ENCODE measurements at places on chromosomes 4 and X.

GRCh38 chr4:40848251-40848650, 98.5 kb downstream of the NSUN7 start:
- no peak for DNase-seq

GRCh38 chrX:68754406-68754805, 74.4 kb upstream of the EFNB1 start:
- DNase-seq = no peak

DNA sequence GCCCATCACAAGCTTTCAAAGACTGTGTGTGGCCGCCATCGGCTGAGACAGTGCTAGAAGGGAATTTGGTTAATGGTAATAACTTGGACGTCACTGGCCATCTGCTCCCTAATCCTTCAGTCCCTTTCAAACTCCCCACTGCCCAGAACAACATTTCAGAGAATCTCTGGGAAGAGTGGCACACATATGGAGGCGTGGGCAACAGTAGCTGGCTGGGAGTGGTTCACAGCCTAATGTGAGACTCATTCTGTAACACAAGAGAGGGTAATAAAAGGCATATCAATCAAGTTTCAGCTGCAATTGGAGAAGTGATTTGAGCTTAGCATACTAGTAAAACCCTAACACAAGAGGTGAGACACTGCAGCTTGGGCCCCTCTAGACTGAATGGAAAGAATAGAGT, 15.4 kb downstream of the SMIM10 start:
- DNase-seq = no peak

DNA sequence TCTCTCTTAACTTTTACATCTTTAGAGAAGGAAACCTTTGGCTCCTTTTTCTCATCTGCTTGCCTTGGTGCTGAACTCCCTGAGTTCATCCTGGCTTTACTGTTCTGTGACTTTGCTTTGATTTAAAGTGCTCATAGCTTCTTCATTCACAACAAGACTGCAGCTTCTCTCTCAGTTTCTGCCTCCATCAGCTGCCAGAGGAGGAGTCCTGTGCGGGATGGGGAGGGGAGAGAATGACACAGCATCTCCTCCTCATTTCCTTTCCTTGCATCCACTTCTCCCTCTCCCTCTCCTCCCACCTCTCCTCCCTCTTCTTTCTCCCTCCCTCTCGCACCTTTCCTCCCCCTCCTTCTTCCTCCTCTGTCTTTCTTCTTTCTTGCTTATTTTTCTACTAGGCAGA, 42.0 kb downstream of the CBLL2 start:
- DNase-seq = peak; percentile 1

DNA sequence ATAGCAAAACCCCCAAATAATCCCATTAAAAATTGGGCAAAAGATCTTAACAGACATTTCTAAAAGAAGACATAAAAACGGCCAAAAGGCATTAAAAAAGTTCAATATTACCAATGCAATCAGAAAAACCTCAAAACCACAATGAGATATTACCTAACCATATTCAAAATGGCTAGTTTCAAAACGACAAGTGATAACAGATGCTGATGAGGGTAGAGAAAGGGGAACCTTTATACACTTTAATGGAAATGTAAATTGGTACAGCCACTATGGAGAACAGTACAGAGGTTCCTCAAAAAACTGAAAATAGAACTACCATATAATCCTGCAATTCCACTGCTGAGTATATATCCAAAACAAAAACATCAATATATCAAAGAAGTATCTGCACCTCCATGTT, 6.2 kb downstream of the AADAT start:
- DNase-seq = no peak

GRCh38 chrX:25049357-25049756, 33.6 kb upstream of the ARX start:
- no peak for DNase-seq

- no peak for DNase-seq
These were observed 1251.0 kb downstream of the PCDH18 start for GRCh38 chr4:136281307-136281706.

DNA sequence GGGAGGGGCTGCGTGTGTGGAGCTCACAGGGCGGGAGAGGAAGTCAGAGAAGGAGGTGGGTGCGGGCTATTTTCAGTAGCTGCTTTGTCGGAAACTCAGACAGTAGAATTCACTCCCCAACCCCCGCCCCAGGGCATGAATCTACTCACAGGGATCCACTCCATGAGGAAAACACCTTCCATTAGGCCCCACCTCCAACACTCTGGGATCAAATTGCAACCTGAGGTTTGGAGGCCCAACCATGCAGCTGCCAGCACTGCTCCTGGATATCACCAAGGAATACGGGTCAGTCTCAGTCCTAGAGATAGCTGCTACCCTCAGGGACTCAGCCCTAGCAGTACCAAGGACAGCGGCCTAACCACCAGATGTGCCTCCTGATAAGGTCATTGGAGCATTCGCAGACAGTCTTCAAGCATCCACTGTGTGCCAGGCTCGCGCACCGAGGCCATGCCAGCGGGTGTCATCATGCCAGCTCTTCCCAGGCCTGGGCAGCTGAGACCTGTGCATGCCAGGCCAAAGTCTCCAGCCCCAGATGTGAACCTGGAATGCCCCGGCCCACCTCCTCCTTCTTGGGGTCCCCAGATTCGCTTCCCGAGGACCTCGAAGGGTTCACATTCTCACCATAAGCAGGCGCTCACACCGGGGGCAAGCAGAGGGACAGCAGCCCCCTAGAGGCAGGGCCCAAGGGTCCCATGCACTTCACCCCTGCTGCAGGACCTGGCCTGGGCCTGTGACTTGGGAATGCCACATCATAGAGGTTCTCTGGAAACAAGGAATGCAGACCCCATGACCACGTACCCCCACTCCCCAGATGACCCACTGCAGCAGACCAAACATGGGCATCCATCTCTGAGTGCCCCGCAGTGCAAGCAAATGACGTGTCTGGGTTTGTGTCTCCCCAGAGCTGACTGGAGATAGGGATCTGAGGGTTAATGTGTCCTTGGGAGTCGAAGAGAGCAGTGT, 102.3 kb downstream of the ADRA2C start:
- no peak for DNase-seq
